HCT116 (cell line): ENCODE measurements at places on chromosomes 1 and 21.
A peak's percentile ranks its signal among the peaks of the same experiment; 100 is the strongest.

GRCh38 chr1:204146309-204146708, 5.5 kb downstream of the ETNK2 start:
- no peak for DNase-seq

GRCh38 chr1:40133839-40134238, 27.3 kb upstream of the RLF start:
- DNase-seq = no peak

DNA sequence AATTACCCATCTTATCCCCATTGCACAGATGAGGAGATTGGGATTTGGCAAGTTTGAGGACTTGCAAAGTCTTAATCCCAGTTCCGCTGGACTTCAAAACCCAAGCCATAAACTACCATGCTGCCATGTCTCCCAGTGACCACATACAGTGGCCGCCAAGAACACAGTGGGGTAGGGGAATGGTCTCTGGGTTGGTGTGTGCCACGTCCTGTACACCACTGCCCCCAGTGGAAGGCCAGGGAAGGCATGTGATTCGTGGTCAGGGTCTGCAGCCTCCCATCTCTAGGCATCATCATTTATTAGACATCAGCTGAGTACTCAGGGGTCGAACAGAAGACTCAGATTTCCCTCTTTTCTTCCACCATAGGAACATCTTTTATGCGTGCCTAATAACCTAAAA, 76.0 kb downstream of the MAN1C1 start:
- DNase-seq = no peak

GRCh38 chr1:60575326-60575977, 501.9 kb upstream of the C1orf87 start:
- no peak for DNase-seq

GRCh38 chr1:65525266-65526048, 105.0 kb downstream of the LEPR start:
- DNase-seq = no peak

- no peak for DNase-seq
Observed at GRCh38 chr1:181208967-181209366, 120.5 kb downstream of the IER5 start.

GRCh38 chr1:87410776-87411480, 82.2 kb downstream of the LMO4 start:
- DNase-seq = no peak

GRCh38 chr1:223011505-223011856, 131.6 kb downstream of the TLR5 start:
- DNase-seq = no peak

- DNase-seq = no peak
Observed at GRCh38 chr1:72357411-72357810, 75.1 kb upstream of the NEGR1 start.

GRCh38 chr1:89286549-89287180, 14.0 kb upstream of the GBP5 start:
- DNase-seq = no peak

DNA sequence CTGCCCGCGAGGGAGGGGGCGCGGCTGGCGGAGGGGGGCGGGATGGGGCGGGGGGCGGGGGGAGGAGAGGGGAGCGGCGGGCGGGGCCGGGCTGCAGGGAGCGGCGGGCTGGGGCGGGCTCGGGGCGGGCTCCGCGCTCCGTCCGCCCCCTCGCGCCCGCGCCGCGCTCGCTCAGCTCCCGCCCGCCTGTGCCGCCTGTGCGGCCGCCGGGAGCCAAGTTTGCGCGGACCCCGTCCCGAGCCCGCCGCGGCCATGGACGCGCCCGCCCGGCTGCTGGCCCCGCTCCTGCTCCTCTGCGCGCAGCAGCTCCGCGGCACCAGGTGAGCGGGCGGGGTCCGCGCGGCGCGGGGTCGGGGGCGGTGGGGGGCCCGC, at the start of gene GABRD:
Gene GABRD, plus strand, starts transcription at position 174 of the 372 bp plus-strand sequence. Its CDS starts 79 bp downstream, at position 253.
- DNase-seq = no peak

- DNase-seq = no peak
Observed at GRCh38 chr21:31142600-31142999, 104.3 kb upstream of the KRTAP19-8 start.

DNA sequence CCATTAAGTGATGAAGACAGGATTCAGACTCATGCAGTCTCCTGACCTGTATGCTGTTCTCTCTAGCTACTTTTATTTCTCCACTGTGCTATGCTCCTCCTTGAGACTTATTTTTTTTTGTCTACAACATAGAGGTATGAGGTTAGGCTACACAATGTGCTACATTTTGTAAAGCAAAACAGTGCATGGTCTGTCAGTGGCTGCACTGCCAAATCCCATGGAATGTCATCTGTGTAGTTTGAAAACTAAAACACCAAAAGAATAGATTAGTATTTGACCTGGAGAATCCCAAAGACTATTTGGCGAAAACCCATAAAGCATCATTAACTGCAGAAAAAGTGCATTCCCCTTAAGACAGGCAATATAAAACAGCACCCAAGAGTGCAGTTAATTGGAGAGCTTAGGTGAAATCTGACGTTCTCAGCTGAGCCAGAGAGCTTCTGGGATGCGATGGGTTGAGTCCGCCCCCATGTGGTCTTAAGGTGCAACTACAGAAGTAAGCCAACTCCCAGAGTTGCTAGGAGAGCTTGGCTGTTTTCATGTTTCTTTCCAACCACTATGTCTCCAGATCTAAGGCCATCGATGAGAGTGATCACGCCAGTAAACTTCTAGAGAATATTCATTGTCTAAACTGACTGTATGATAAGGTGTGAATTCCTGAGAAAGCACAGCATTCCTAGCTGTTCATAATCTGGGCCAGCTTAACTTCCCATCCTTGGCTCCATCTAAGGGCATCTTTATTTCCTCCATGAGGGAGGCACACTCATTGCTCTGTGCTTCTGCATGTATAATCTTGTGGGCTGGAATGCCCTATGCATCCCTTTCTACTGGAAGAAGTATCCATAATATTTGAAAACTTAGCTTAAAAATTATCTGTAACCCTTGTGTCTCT, 20.7 kb upstream of the CYP2J2 start:
- peak; percentile 39 for DNase-seq

DNA sequence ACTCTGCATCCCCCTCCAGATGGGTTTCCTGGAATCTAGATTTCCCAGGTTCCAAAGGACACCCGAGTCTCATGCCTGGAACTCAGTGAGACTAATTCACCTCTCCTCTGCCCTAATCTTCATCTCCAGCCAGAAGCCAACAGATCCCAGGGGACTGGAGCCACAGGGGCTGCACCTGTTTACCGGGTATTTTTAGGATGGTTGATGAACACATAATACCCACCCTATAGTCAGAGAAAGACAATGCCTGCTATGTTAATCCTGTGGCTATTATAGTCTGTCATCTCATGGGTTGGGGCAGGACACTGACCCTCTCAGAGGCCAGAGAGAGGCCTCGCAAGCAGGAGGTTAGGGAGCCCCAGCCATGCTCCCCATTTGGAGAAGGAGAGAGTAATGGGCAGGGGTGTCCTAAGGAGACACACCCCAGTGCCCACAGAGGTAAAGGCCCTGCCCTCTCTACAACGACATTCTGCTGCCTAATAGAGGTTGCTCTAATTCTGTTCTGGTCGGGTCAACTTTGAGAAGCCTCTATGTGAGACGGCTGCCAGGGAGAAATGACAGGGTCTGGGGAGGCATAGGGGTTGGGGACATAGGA, 1.0 kb upstream of the TNNI1 start:
- no peak for DNase-seq

DNA sequence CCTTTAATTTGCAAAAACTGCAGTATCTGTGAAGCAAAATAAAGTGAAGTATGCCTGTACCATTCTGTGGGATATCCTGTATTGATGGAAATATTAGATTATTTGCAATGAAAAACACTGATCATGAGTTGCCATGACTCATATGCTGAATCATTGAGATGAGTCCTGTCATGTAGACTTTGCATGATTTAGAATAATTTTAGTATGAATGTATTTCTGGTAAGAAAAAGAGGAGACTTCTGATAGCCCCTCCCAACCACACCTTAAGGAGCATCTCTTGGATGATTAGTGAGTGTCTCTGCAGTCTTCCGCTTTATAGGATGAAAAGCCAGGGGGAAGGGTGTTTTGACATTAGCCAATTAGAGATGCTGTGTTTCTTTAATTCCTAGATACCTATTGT, 55.2 kb upstream of the PTGS2 start:
- no peak for DNase-seq

- no peak for DNase-seq
Observed at GRCh38 chr1:228100822-228101613, 2.1 kb downstream of the C1orf35 start.

GRCh38 chr1:15100121-15100879, 53.2 kb upstream of the TMEM51 start:
- peak; percentile 37 for DNase-seq

- DNase-seq = no peak
Observed at GRCh38 chr1:116178837-116179236, 67.6 kb downstream of the MAB21L3 start.

- no peak for DNase-seq
Observed at GRCh38 chr1:115343200-115343737, 5.2 kb upstream of the NGF start.

- no peak for DNase-seq
Observed at GRCh38 chr1:110618668-110619067, 12.5 kb upstream of the KCNA2 start.

DNA sequence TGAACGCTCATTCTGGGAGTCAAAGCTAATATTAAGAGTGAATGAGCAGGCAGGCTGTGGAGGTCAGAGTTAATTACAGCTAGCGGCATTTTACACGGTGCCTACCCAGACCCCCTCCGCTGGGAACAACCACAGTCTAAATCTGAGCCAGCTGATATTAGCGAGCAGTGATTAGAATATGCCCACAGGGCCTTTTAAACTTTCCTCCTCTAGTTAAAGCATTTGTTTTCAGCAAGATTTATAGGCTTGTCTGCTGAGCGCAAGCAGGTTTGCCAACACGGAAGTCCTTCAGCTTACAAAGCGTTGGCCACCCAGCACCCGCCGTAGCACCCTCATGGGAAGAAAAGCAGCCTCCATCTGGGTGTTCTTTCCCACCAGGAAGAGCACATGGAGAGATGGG, 72.1 kb downstream of the LMX1A start:
- no peak for DNase-seq

- no peak for DNase-seq
Observed at GRCh38 chr1:29630756-29631155, 394.4 kb downstream of the PTPRU start.

- no peak for DNase-seq
Observed at GRCh38 chr1:48089356-48089891, 92.2 kb upstream of the TRABD2B start.

DNA sequence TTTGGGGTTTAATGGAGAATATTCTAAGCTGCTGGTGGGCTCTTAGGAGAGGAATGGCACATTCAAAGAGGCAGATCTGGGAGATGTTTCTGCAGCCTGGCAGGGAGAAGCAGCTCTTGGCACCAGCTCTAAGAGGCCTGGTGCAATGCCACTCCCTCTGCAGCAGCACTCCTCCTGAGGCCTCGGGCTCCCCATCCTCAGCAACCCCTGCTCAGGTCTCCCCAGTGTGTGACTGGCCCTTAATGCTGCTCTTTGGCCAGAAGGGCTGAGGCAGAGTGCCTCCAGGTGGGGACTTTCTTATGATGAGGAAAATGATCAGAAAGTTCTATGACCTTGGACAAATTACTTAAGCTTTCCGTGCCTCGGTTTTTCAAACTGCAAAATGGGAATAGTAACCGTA, 55.5 kb downstream of the MAB21L3 start:
- no peak for DNase-seq

DNA sequence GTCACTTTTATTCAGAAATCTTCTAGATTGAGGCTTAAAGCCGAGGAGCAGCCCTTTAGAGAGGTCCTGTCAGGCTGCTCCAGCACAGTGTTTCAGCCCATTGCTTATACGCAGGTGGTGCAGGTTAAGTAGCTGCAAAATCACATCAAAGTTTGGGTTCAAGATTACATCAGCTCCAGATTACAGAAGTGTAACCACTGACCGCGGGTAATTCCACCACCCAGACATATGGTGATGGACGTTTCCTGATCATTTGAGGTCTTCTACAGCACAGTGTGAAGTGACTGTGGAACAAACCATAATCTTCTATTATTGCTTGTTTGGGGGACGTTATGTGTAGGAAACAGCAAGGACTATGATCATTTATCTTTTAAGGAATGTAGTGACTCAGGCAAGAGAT, 11.8 kb downstream of the C1orf115 start:
- DNase-seq = no peak
